Activated naive CD8-positive, alpha-beta T cell treated with anti-CD3 and anti-CD28 coated beads, Interleukin-2, amount 50 U/mL, for 24 hours (primary cell): ENCODE measurements at places on chromosomes 1 and 21.

- peak; percentile 10 for DNase-seq
These were observed 747 bp upstream of the ENAH start for GRCh38 chr1:225653463-225654276.

GRCh38 chr21:26169611-26170470 is 729 bp downstream of the APP start:
- peak; percentile 51 for DNase-seq

- DNase-seq: peak; percentile 26
These were observed 2.1 kb upstream of the PER3 start for GRCh38 chr1:7781923-7782495.

- no peak for DNase-seq
These were observed 158.0 kb downstream of the CENPF start for GRCh38 chr1:214761030-214761429.

- DNase-seq: no peak
These were observed 1.6 kb downstream of the SLC30A1 start for GRCh38 chr1:211577277-211577818.

- no peak for DNase-seq
These were observed 24.1 kb upstream of the FCRL3 start for GRCh38 chr1:157724537-157725220.

DNA sequence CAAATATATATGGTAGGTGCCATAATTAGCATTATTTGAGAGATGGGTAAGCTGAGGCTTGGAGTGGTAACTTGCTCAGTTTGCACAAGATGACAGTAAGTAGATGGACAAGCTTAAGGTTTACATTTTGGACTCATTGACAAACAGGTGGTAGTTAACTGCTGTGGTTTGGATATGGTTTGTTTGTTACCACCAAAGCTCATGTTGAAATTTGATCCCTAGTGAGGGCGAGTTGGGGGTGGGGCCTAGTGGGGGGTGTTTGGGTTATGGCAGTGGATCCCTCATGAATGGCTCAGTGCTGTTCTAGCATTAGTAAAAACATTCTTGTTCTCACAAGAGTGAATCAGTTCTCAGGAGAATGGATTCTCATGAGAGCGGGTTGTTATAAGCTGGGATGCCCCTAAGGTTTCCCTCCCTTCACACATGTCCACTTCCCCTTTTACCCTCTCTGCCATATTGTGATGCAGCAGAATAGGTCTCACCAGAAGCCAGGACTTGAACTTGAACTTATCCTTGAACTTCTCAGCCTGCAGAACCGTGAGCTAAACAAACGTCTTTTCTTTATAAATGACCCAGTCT is 6.6 kb upstream of the PRRX1 start:
- no peak for DNase-seq

DNA sequence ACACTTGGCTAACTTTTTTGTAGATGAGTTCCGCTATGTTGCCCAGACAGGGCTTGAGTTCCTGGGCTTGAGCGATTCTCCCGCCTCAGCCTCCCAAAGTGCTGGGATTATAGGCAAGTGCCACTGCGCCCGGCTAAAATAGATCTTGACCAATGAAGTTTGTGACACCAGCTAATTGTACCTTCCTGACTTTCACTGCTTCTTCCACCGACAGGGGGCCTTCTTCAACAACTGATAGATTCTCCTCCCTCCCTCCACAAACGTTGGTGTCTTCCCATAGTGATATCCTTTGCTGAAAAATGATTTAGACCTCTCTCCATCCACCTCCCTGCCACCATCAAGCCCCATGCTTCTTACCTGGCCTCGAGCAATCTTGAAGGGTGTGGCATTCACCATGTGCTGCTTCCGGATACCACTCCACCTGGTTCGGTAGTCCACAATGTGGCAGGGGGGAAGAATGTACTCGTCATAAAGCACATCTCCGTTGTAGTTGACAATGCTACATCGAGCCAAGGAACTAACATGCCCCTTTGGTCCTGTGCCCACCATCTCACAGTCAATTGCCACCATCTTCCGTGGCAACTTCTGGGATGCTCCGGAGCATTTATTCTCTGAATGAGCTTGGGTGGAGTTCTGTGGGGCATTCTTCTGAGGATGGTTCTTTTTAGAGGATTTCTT is 1.6 kb upstream of the METTL25B start:
- peak; percentile 67 for DNase-seq

DNA sequence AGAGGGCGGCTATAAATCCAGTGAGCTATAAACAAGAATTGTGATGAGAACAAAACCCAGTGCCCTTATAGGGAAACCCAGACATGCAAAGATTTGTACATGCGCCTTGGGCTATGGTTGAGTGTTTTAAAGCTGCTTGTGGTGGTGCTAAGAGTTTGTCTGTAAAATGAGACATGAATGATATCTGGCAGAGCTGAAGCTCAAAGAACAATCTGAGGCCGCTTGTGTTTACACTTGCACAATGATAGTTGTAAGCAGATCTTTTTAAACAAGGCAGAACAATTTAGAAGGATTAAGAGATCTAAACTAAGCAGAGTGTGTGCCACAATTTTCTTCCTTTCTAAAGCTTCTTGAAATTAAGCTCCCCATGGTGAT is 80.4 kb upstream of the ADAMTS5 start:
- DNase-seq: no peak

DNA sequence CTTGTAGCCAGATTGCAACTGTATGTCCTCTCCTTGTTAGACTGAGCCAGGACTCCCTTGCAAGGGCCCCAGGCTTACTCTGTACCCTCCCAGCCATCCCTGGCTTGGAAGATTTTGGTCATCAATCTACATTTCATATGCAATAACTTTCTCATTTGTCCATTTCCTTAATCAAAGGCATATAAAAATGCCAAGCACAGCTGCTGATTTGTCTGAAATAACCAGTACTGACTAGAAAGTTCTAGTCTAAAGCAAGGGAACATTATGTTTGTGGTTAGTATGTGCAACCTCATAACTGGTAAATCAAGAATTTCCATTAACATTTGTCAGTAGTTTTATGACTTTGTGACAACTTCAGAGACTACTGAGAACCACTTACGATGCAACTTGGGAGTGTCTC is 370.2 kb downstream of the ST6GALNAC3 start:
- DNase-seq: no peak

DNA sequence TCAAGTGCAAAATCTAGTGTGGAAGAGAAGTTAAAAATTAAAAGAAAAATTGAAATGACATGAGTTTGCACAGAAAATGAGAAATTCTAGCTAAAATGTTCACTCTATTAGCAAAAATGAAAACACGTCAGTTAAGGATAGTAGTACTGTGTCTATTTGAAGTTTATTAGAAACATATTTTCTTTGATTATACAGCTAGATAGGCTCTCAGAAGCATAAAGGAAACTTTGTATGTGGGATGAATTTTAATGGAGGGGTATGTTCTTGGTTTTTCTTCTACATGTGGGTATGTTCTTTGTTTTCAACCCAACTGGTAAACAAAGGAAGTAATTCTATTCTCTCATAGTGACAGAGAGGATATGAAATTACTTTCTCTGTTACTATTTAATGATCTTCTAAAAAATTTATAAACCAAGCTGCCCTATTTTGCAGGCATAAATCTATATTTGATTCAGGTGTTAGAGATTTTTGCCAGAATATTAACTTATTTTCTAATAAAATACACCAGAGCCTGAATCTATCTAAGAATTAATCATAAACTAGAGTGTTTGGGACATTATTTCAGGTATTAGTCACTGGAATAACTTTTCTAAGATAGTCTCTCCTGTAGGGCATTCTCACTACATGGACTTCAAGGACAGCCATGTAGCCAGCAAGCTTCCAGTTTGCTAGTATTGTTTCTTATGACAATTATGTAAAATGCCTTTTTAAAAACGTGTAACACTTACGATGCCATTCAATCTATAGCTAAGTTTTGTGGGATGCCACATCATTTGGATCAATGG is 15.8 kb downstream of the GPSM2 start:
- DNase-seq: no peak

- no peak for DNase-seq
These were observed 1.1 kb upstream of the ADIPOR1 start for GRCh38 chr1:202959276-202959620.

DNA sequence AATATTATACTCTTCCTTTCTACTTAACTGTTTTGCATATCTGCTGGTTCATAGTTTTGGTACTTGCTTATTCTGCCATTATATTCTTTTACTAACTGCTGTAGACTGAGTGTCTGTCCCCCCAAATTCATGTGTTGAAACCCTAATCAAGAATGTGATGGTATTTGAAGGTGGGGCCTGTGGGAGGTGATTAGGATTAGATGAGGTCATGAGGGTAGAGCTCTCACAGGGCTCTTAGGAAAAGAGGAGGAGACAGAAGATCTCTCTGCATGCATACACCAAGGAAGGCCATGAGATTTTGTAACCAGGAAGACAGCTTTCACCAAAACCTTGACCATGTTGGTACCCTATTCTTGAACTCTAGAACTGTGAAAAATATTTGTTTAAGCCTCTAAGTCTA is 354.1 kb upstream of the B3GALT2 start:
- DNase-seq: no peak

DNA sequence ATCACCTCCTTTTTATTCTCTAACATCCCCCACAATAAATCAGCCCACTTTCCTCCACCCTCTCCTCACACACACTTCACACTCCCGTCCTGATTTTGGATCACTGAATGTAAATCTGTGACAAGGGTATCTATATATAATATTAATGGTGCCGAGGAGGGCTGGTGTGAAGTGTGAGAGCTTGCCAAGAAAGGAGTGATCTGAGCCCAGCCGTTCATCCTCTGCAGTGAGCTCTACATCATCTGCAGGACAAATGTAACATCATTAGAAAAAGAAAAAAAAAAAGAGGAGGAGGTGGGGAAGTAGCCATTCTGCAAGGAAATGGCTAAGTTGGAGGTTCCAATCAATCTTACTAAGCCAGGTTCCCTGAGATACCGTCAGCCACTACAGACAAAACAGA is 291.7 kb upstream of the RRP15 start:
- no peak for DNase-seq

DNA sequence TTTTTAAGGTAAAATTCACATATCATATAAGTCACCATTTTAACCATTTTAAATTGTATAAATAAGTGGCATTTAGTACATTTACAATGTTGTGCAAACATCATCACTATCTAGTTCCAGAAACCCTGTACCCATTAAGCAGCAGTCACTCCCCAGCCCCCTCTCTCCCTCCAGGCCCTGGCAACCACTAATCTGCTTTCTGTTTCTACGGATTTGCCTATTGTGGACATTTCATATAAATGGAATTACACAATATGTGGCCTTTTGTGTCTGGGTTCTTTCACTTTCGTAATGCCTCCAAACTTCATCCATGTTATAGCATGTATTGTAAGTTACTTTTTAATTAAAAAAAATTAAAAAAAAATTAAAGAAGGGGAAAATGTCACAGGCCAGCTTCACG is 58.0 kb upstream of the RAB3GAP2 start:
- no peak for DNase-seq

GRCh38 chr1:113871597-113872113 is at the start of gene PTPN22:
TSS of gene PTPN22 (minus strand) at chr1:113871712.
- peak; percentile 75 for DNase-seq

GRCh38 chr1:248372394-248372793 is 3.2 kb upstream of the OR2T6 start:
- DNase-seq: peak; percentile 3

GRCh38 chr21:38772646-38773045 is 33.1 kb upstream of the ETS2 start:
- no peak for DNase-seq

GRCh38 chr1:3024588-3024987 is 3.3 kb downstream of the ACTRT2 start:
- no peak for DNase-seq
